ENCODE measurements at places on chromosomes 7 and 10.

DNA sequence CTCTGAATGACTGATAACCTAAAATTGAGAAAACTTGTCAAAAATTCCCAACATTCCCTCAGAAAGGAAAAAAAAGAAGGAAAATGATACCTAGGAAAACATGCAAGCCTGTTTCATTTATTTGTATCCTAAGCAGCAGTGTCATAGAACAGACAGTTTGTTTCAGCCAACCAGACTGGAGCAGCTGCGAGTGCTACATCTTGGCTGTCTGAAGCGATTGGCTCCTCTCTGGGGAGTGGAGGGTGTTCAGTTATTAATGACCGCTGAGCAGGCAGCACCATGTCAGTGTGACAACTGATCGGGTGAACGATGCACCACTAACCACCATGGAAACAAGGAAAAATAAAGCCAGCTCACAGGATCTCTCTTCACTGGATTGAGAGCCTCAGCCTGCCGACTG lies at the start of gene LRRN3:
LRRN3 (plus strand) TSS at position 282 of the 400 bp plus-strand sequence. CDS start 31,646 bp downstream, outside the sequence.
- DNase-seq, result peak; percentile 16

GRCh38 chr10:49761789-49762565 lies at the start of gene OGDHL:
Gene OGDHL, minus strand, starts transcription at chr10:49762323. Its CDS starts 3,731 bp downstream, at chr10:49758592.
- peak; percentile 14 for DNase-seq

DNA sequence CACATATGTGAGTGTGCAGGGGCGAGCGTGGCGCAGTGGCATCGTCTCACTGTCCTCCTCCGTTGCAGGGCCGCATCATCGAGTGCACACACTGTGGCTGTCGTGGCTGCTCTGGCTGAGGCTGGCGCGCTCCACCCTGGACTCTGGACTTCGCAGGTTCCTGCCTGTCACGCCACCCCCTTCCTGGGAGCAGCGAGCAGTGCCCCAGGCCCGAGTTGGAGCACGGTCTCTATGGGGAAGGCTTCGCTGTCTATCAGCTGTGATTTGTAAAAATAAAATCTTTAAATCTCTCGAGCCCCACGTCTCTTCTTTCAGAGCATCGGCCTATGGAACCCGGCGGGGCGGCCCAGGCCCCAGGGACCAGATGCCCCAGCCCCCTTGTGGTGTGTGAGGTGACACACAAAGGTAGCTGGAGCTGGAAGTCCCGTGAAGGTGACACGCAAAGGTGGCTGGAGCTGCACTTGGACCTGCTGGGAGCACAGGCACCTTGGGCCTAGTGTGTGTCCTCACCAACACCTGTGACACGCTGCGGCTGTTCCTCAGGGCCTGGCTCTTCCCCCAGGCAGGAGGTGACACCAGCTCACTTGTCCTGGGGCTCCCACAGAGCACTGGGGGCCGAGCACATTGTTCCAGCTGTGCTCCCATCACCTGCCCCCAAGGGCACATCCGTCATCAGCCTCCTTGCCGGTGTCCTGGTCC lies 10.7 kb downstream of the BUD31 start:
- no peak for DNase-seq

GRCh38 chr10:132793871-132794849 lies 8.2 kb upstream of the NKX6-2 start:
- DNase-seq, result no peak

DNA sequence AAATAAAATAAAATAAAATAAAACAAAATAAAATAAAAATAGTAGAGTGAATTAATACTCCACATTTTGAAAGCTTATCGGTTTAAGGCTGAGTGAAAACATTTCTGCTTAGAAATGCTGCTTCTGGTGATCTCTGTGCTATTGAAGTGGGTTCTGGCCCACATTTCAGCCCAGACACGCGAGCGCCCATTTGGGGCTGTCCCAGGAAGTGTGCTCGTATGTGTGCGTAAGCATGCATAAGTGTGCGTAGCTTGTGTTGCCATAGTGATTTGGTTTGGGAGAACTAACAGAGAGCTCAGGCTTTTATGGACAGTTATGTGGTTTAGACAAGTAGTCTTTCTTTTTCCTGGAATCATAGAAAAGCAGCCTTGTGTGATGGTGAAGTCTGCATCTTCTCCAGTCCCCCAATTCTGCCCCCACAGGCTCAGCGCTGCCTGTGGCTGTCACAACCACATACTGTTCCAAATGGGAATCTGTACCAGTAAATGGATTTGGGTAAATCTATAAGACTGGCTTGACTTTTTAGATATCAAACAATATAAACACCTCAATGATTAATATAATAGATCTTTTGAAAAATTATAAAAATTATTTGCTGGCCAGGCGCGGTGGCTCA lies 29.8 kb upstream of the PURB start:
- DNase-seq, result peak; percentile 80

DNA sequence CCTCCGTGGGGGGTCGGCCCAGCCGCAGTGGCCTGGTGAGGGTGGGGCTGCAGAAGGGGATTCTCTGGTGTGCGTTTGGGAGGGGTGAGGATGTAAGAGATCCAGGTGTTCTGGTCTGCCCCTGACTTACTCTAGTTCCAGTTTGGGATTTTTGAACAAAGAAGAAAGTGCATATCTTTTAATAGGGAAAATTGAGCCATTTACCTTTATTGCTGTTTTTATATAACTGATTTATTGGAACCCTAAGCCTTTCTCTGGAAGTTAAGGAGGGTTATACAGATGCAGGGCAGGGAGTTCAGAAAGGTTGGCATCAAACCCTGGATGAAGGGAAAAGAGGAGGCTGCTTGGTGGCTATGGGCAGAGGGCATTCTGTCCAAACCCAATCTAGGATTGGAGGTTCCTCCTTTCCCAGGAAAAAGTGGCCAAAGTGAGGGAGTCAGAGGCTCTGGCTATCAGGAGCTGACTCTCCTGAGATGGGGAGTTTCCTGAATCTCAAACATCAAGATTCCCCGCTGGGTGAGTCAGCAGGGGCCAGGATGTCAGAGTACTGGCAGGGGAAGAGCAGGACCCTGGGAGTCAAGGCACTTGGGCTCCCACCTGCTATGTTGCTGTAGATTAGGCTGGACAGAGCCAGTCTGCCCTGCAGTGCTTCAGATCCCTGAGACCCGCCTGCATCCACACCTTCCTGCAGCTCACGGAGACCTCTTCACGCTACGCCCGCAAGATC lies 67.5 kb downstream of the CLIP2 start:
- no peak for DNase-seq

DNA sequence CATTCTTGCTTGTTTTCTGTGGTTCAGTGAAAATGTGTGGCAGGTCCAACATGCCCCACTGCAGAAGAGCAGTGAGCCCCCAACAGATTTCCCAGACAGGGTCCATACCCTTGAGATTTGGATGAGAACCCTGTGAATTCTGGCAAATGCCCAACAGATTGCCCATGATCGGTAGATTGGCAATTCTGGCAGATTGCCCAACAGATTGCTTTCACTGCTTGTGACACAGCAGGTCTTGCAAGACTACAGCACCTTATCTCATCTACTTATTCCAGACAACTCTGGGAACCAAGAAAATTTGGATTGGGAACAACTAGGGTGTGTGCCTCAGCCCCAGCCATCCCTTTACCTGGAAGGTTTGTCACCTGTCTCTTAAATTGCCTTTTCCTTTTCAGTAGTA lies 143.7 kb upstream of the COL1A2 start:
- DNase-seq, result no peak

- DNase-seq, result no peak
Observed at GRCh38 chr10:30000802-30001571, 58.4 kb downstream of the JCAD start.

GRCh38 chr7:33644489-33644888 lies 260.9 kb upstream of the BMPER start:
- DNase-seq, result no peak

DNA sequence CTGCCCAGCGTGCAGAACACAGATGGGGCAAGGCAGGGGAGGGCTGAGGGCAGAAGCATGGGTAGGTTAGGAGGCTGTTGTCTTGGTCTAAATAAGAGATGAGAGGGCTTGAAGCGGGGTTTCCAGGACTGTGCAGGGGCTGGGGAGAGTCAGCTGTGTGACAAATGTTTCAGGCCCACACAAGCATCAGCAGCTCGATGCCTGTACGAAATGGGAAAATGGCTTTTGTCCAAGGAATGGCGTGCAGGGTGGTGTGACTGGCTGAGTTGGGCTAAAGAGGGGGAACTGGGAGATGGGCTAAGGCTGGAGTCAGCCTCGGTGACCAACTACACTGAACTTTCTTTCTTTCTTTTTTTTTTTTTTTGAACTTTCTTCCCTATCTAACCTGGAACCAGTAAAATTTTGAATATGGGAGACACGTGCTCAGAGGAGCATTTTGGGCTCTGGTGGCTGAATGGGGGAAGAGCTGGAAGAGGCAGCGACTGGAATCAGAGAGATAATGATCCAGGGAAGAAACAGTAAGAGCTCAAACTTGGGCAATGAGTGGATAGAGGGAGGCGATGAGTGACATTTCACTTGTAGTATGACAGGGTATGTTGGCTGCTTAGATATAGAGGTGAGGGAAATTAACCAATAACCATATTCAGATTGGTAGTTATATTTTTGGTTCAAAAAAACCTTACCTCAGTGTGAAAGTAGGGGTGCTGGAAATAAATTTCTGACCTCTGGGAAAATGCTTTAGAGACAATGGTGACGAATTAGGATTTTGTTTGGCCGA lies 10.2 kb upstream of the EPHA1 start:
- no peak for DNase-seq

GRCh38 chr10:97363071-97363470 lies 28.5 kb upstream of the FRAT2 start:
- no peak for DNase-seq

DNA sequence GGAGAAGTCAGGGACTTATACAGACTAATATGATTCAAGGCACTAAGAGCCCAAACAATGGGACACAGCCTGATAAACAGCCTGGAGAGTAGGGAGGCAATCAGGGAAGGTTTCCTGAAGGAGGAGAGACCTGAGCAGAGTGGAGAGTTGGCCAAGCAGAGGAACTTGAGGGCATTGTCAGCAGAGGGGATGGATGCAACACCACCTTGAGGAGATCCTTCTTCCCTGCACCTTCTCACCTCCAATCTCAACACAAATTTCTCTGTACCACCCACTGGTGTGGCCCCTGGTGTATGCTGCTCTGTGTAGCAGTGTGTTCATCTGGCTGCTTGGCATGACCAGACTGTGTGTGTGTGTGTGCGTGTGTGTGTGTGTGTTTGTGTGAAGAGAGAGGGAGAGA lies 146.2 kb downstream of the WDR11 start:
- no peak for DNase-seq

GRCh38 chr10:43338117-43338516 lies 33.3 kb upstream of the FXYD4 start:
- no peak for DNase-seq

GRCh38 chr7:114740941-114741340 lies 181.0 kb upstream of the MDFIC start:
- DNase-seq, result no peak

DNA sequence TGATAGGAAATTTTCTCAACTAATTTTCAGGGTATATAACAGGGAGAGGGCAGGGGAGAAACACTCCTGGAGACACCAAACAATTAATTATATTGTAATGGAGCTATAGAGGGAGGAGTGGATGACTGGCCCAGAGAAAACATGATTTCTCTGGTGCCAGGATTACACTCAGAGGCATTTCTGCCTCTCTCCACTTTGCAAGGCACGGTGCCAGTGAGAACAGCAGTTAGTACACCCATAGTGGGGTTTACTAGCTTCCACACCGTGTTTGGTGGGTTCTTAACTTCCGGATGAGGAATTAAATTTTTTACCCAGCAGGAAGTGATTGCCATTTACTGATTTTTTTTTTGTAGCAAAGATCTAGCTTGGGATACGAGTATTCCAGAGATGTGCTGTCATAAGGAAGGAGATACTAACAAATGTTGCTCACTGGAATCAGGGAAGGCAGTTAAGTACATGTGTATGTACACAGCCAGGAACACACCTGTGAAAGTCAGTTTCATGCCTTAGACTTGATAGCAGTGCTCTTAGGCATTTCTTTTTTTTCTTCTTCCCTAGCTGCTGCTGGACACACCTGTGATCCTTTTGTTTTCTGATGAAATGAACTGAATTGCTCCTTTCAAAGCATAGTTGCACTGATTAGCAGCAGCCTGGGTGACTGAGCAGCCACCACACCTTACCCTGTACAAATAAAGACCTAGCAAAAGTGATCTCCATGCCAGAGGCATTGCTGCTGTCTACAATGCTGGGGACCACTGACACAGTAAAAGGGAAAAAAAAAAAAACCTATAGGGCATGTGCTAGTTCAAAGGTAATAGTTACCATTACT lies 58.1 kb downstream of the POLL start:
- DNase-seq, result no peak

GRCh38 chr7:143392875-143393266 lies 11.7 kb downstream of the ZYX start:
- no peak for DNase-seq

- no peak for DNase-seq
Observed at GRCh38 chr10:20443094-20443493, 454.0 kb downstream of the NEBL start.

GRCh38 chr10:127265288-127265687 lies 68.9 kb upstream of the INSYN2A start:
- no peak for DNase-seq

DNA sequence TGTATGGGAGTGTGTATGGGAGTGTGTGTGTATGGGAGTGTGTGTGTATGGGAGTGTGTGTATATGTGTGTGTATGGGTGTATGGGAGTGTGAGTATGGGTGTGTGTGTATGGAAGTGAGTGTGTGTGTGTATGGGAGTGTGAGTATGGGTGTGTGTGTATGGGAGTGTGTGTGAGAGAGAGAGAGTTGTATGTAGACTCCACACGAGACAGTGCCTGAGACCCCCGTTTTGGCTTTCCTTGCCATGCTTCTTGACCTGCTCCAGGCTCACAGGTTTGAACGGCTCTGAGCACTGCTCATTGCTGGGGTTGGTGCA lies 49.7 kb downstream of the COL17A1 start:
- DNase-seq, result no peak

DNA sequence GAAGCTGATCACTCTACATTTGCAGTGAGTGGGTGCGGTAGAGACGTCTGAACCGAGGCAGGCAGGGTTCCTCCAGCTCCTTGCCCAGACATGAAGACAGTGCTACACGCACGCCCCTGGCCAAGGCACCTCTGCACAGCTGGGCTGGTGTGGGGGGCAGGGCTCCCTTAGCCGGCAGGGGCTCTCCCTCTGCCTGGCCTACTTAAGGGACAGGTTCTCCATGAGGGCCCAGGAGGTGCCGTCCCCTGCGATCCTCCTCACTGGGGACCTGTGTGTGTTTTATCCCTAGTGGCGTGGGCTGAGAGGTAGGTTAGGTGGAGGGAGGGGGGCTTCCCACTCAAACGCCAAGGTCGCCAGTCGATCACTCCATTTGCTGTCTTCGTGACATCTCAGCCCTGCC lies 35.3 kb downstream of the IL15RA start:
- DNase-seq, result no peak
